ENCODE measurements at places on chromosomes 3 and 15. TPM values are rescaled to one million over a fixed set of nuclear protein-coding genes. Genes with fewer than 3 reads are reported as not detected.

DNA sequence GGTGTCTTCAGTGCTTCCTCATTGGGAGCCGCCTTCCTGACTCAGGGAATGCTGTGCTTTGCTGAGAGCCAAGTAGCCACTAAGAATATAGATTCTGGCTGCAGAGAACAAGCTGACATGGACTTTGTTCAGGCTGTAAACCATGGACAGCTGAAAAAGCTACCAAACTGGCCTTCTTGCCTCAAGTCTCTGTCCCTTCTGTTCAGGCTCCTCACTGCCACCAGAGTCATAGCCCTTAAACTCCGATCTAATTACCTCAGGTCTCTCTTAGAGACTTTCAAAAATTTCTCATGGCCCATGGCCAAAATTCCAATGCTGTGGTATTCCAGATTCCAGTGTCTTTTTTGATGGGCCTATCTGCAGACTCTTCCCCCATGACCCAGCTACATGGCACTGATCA is 19.4 kb upstream of the PTX3 start:
- no peak for DNase-seq

DNA sequence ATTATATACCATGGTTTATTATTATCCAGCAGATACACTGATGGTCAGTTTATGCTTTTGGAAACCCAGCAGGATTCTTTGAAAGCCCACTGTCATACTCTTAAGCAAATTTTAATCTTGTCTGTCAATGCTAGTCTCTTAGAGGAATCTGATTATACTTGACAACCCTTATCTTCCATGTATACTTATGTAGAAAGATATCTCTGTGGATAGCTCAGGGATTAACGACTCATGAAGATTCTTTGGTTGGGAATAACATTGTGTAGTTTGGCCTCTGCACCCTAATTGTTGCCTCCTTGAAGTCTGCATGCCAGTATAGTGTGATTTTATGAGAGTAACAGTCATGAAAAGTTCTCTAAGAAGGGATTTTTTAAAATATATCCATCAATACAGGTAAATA is 33.0 kb downstream of the FILIP1L start:
- no peak for DNase-seq

- peak; percentile 72 for DNase-seq
Observed at GRCh38 chr3:189353318-189353965, 181.7 kb downstream of the TPRG1 start.

- no peak for DNase-seq
Observed at GRCh38 chr3:170914690-170915089, 6.3 kb upstream of the EIF5A2 start.

DNA sequence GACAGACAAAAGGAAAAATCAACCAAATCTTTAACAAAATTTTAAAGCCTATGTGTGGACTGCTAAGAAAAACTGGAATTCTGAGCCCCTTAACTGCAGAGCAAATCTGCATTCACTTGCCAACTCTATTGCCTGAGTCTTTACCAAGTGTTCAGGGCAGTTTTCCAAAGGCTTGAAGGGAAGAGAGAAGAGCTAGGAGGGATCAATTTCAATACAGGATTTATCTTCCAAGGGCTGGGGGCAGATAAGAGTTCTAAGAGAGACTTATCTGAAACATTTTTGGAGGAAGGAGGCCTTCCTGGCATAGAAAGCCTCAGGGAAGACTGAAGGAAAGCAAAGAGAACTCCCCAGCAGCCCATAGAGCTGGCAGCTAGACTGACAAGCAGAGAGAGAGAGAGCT is 31.4 kb upstream of the LSAMP start:
- no peak for DNase-seq

DNA sequence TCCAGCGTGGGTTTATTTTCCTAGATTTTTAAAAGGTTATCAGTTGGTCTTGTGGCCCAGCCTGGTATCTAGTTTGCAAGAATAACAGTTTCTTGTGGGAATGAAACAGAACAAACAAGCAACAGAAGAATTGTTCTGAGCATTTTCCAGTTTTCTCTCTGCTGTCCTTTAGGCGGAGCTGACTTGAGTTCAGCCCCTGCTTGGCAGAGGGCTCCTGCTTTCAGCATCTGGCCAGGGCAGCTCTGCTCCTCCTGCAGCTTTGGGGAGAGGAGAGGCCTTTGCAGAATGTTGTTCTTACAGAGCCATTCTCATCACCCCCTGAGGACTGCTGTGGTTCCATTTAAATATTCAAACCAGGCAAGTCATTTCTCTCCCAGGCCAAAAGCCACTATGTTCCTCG is 117.7 kb downstream of the ALDH1A2 start:
- DNase-seq: no peak

DNA sequence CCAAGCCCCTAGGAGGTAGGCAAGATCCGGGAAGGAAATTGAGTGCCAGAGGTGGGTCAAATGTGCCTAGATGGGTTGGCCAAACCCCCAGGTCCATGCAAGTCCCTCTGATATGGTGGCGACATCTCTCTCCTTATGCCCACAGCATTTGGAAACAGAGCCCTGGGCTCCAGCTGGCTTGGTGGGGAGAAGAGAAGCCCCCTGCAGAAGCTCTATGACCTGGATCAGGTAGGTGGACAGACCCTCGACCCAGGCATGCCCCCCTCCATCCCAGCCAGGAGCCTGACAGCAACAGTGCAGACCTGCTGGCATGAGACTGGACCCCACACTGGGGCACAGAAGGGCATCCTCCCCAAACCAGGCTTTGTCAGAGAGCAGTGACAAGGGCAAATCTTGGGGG is 12.2 kb downstream of the CHST13 start:
- DNase-seq: no peak

GRCh38 chr15:92077353-92078085 is 224.0 kb downstream of the SLCO3A1 start:
- peak; percentile 59 for DNase-seq

GRCh38 chr3:39644176-39644575 is 165.2 kb upstream of the MYRIP start:
- peak; percentile 9 for DNase-seq

DNA sequence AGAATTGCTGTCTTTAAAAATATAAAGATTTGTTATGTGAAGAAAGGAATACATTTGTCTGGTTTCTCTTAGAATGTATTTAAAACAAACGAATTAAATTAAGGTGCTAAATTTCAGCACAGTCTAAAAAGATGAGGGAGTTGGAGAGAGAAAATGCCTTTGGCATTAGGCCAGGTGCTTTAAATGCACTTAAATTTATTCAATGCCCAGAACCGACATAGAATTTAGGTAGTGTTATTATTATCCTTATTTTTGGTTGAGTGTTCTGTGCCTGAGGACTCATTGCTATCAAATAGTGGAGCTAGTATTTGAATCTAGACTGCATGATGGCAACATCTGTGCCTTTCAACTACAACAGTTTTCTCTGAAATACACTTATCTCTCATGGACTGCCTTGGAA is 287.5 kb downstream of the RBMS3 start:
- DNase-seq: no peak

- no peak for DNase-seq
Observed at GRCh38 chr3:143855183-143855582, 6.9 kb upstream of the SLC9A9 start.

DNA sequence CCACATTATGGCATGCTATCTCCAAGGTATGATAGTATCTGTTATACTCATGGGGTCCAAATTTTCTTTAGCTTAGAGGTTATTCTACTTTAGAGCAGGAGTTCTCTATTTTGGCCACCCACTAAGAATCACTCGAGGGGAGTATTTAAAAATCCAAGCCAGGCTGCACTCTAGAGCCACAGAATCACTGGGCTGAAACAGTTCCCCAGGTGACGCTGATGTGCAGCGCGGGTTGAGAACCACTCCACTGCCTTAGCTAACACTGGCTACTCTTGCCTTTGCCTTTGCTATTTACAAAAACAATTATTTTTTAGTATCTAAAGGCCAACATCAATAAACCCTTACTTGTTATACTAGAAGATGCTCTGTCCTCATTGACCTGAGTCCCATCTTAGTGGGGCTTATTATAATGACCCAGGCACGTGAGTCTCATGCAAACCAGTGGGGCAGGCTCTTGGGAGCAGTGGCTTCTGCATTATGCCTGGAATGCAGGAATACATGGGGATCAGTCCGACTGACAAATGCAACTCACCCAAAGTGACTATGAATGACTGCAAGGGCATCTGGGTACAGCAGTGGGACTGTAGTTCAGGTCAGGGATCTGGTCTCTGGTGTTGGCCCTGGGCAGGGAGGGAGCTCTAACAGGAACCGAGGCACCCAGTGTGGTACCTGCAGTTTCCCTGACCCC is 21.7 kb upstream of the CGNL1 start:
- DNase-seq: no peak

DNA sequence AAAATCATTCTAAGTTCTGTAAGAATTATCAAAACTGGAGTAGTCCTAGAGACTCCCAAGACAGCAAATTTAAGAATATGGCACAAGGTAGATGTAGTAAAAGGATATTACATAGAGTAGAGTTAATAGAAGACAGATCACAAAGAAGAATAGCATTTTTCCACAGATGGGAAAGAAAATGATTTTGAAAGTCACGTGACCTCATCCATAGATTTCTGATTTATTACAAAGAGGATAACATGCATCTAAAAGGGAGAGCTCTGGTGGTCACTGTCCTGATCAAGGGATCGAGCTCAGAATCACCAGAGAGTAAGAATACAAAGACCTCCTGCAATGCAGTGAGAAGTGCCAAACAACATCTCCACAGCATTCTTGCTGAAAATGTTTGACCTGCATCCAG is 354.4 kb downstream of the TBL1XR1 start:
- DNase-seq: no peak

GRCh38 chr3:16439163-16439847 is 74.2 kb downstream of the RFTN1 start:
- DNase-seq: no peak

- no peak for DNase-seq
Observed at GRCh38 chr15:68603951-68604350, 25.2 kb downstream of the CORO2B start.

DNA sequence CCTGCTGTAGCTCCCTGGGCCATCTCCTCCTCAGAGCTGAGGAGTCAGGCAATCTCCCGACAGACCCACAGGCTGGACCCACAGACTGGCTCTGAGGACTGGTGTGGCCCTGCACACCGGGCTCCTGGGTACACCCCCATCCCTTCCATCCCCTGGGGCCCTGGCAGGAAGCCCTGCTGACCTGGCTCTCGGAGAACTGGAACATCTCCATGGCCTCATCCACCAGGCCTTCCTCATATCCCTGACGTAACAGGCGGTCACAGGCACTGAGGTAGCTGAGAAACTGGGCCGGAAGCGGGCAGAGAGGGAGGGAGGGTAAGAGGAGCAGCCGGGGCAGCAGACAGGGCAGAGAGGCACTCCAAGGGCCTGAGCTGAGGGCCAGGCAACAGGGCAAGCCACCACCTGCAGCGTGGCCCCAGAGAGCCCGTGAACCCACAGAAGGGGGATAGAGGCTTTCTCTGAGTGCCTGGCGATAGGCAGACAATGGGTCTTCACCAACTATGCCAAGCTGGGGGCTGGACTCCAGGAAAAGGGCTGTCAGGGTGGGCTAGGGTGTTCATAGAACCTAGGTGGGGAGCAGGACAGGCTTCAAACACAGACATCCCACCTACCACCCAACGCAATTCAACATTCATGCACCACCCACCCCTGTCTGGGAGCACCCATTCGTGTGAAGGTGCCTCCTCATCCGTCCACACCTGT is 17.9 kb downstream of the KBTBD13 start:
- DNase-seq: peak; percentile 22

DNA sequence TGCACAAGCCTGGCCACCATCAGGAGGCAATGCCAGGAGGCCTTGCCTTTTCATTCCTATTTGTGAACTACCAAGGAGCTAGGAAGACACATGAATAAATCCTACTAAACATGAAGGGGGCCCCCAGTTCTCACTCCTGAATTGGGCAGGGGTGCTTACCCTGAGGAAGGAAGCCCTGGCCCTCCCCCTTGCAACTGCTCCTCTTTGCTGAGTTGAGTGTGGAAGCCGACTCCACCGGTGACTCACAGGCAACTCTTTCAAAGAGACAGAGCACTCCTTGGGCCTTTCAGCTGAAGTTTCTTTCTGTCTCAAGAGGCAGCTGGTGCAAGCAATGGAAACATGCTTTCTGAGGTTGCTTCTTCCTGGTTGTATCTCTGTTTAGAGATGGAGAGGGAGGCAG is 1.7 kb downstream of the GABRG3 start:
- no peak for DNase-seq

DNA sequence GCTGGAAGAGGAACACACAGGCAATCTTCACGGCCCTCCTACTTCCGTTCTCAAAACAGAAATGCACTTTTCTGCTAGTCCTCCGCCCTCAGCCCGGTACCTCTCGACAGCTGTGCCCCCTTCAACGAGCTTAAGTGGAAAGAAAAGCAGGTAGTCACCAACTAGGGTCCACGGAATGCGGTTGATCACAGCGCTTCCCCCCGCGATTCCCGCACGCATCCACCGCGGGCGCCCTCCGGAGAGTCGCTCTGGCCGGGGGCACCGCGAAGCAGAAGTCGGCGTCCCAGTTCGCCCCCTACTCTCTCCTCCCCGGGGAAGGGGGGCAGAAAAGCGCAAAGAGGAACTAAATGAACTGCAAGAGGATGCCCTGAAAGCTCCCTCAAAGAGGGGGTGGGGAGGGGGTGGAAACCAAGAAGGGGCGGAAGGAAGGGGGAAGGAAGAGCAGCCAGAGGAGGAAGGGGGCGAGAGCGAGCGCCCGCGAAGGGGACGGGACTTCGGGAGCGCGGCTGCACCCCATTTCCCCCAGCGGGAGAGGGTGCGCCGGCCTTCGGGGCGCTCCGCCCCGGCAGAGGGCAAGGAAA is 738 bp downstream of the ACAP2 start:
- DNase-seq: no peak

DNA sequence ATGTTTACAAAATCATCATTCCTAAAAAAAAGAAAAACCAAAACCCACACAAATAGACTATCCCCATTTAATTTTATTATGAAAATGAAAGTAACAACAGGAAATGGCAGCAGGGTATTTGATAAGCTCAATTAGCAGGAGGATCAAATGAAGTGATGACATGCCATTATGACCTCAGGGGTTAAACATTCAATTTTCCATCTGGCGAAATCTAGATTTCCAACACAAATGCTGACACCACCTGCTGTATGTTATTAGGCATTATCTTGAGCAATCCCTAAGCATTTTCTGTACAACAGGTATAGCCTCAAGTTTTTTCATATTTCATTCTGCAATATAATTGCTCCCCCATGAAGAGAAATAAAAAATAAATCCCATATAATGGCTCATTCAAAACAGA is 57.1 kb downstream of the SHQ1 start:
- DNase-seq: no peak

The GHRL gene
- total RNA-seq: 0.38 TPM

The C3orf70 gene
- total RNA-seq: 0.05 TPM

The PRR20G gene
- not detected for total RNA-seq

The DUOX2 gene
- total RNA-seq: 0.43 TPM
